Right renal pelvis (tissue), 4 donors: ENCODE measurements at places on chromosomes 3 and 15.

GRCh38 chr3:22089284-22089683 lies 338.3 kb upstream of the ZNF385D start:
- peak; percentile 5 for DNase-seq

DNA sequence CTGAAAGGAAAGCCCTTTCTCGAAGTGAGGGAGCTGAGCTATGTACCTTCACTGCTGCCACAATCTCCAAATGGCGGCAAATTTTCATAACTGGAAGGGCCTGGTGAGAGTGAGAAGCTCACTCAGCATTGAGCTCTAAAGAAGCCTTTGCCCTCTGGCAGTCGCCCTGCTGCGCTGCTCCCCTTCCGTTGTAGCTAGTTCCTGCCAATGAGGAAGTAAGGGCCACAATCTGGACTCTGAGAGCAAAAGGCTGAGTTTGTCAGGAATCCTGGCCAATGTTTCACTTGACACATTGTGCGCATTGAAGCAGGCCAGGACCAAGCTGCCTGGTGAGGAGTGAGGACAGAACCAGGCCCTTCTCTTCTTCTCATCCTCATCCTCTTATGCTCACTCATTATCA lies 579.5 kb downstream of the PDCD6IP start:
- DNase-seq = no peak

GRCh38 chr3:12904951-12905315 lies 63.6 kb upstream of the RPL32 start:
- DNase-seq = no peak

DNA sequence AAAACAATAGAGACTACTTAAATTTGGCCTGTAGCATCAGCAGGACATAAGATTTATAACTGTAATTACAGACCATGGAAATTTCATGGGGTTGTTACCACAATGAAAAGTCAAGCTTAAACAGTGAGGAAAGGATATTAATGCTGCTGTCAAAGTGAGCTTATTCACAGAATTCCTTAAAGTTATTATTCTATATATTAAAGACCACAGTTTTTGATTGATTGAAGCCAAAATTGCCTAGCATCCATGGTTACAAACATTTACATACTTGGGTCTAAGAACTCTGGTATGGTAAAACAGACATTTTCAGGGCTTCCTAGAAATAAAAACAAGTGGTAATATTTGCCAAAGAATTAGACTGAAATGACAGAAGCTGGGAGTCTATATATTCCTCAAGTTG lies 248.6 kb downstream of the ATP8B4 start:
- DNase-seq = no peak
